ENCODE measurements at places on chromosomes 5 and 9. TPM values are rescaled to one million over a fixed set of nuclear protein-coding genes. Genes with fewer than 3 reads are reported as not detected.
A peak's percentile ranks its signal among the peaks of the same experiment; 100 is the strongest.

DNA sequence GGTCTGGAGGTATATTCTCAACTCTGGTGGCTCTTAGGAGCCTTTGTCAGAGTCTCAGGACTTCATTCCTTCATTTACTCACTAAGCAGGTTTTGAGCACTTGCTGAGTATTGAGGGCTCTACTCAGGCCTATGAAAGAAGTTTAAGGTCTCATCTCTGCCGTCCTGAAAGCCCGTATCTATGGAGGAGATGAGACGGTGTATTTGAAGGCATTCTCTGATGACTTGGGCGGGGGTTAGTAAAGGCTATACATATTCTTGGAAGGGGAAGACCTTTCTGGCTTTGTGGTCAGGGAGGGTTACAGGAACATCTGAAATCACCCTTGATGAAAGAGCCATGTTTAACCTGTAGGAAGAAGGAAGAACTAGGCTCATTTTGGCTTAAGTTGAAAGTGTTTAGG lies 21.9 kb downstream of the RASGRF2 start:
- no peaks in the 10 kb centered on the region for H3K4me1 ChIP-seq
- no peaks in the 10 kb centered on the region for H3K36me3 ChIP-seq
- H3K27ac ChIP-seq = no peak overlapping the region
- no peak overlapping the region for H3K4me3 ChIP-seq
- DNase-seq = no peak

GRCh38 chr5:127846884-127847283 lies 143.7 kb downstream of the CCDC192 start:
- H3K4me3 ChIP-seq = no peak overlapping the region
- no peak overlapping the region for H3K27ac ChIP-seq
- no peaks in the 10 kb centered on the region for H3K27me3 ChIP-seq
- no peaks in the 10 kb centered on the region for H3K36me3 ChIP-seq
- no peak for DNase-seq

DNA sequence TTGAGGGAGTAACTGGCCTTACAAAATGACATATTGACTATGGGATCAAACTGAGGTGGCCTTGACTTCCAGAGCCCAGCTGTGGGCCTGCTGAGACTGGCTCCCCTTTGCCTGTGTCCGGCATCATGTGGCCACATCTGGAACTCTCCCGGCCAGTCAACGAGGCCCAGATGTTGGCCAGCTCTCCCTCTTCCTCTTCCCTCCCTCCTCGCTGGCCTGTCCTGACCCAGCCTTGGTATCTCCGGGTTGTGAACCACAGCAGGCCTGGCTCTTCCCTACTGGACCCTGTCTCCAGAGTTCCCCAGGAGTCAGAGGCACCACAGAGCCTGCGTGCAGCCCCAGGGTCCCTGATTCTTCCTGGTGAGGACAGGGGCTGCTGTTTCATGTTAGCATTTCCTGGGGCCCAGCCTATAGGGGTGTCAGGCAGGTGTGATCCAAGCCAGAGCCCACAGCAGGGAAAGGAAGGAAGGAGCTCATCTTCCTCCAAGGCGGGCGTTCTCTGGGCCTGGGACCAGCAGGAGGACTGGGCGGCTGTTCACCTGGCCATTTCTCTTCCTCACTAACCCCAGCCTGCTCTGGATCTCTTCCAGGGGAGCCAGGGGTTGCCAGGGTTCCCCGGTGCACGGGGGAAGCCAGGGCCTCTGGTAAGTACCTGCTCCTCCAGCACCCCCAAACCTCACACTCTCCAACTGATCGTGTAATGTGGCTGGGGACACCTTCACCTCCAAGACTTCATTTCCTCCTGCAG lies 81.2 kb downstream of the COL27A1 start:
- H3K4me3 ChIP-seq = no peak overlapping the region
- no peak overlapping the region for H3K27ac ChIP-seq
- peaks cover 3% of the 10 kb centered on the region for H3K4me1 ChIP-seq
- no peaks in the 10 kb centered on the region for H3K36me3 ChIP-seq

- peaks cover 3% of the 10 kb centered on the region for H3K27me3 ChIP-seq
- no peak overlapping the region for H3K27ac ChIP-seq
- H3K4me3 ChIP-seq = no peak overlapping the region
- DNase-seq = no peak
Observed at GRCh38 chr5:159913501-159913900, 2.8 kb upstream of the ADRA1B start.

GRCh38 chr5:116013936-116014335 lies 18.3 kb upstream of the ARL14EPL start:
- DNase-seq = no peak
- no peaks in the 10 kb centered on the region for H3K36me3 ChIP-seq
- H3K27me3 ChIP-seq = no peaks in the 10 kb centered on the region
- peak overlapping the region; percentile 54 for H3K27ac ChIP-seq
- no peaks in the 10 kb centered on the region for H3K4me1 ChIP-seq
- no peak overlapping the region for H3K4me3 ChIP-seq

- H3K27me3 ChIP-seq = no peaks in the 10 kb centered on the region
- no peak overlapping the region for H3K4me3 ChIP-seq
- H3K4me1 ChIP-seq = no peaks in the 10 kb centered on the region
- no peaks in the 10 kb centered on the region for H3K36me3 ChIP-seq
- no peak overlapping the region for H3K27ac ChIP-seq
Observed at GRCh38 chr5:21791304-21791703, 1061.8 kb downstream of the CDH12 start.

GRCh38 chr9:137325124-137325523 lies 23.1 kb upstream of the NRARP start:
- no peaks in the 10 kb centered on the region for H3K4me1 ChIP-seq
- no peaks in the 10 kb centered on the region for H3K36me3 ChIP-seq
- no peak overlapping the region for H3K4me3 ChIP-seq
- no peak for DNase-seq
- no peak overlapping the region for H3K27ac ChIP-seq
- H3K27me3 ChIP-seq = no peaks in the 10 kb centered on the region

GRCh38 chr5:72324189-72324825 lies 4.1 kb downstream of the PTCD2 start:
- H3K36me3 ChIP-seq = peaks cover 28% of the 10 kb centered on the region
- H3K27me3 ChIP-seq = no peaks in the 10 kb centered on the region
- no peak overlapping the region for H3K27ac ChIP-seq
- no peak for DNase-seq
- peaks cover 33% of the 10 kb centered on the region for H3K4me1 ChIP-seq

The C9orf153 gene
- total RNA-seq = 0.27 TPM

Data from sigmoid colon (tissue), 7 donors.